Breast epithelium (tissue), 4 donors: ENCODE measurements at places on chromosomes 1 and 21.
A peak's percentile ranks its signal among the peaks of the same experiment; 100 is the strongest.

GRCh38 chr1:230366504-230366915, 59.6 kb downstream of the PGBD5 start:
- peaks cover 10% of the 10 kb centered on the region for H3K27me3 ChIP-seq
- no peaks in the 10 kb centered on the region for H3K4me1 ChIP-seq
- no peaks in the 10 kb centered on the region for H3K36me3 ChIP-seq
- no peak overlapping the region for H3K27ac ChIP-seq

- H3K27ac ChIP-seq = no peak overlapping the region
- no peak for DNase-seq
- H3K36me3 ChIP-seq = no peaks in the 10 kb centered on the region
These were observed 287.3 kb downstream of the PTPRU start for GRCh38 chr1:29523576-29523975.

GRCh38 chr1:223478606-223479005, 85.4 kb downstream of the CCDC185 start:
- H3K4me1 ChIP-seq = no peaks in the 10 kb centered on the region
- H3K27me3 ChIP-seq = no peaks in the 10 kb centered on the region
- no peaks in the 10 kb centered on the region for H3K36me3 ChIP-seq
- H3K4me3 ChIP-seq = no peak overlapping the region
- DNase-seq = no peak

- H3K4me3 ChIP-seq = no peak overlapping the region
- no peak for DNase-seq
- peak overlapping the region; percentile 71 for H3K27ac ChIP-seq
- no peaks in the 10 kb centered on the region for H3K27me3 ChIP-seq
- H3K4me1 ChIP-seq = no peaks in the 10 kb centered on the region
These were observed 36.5 kb downstream of the NGF start for GRCh38 chr1:115301438-115302020.

DNA sequence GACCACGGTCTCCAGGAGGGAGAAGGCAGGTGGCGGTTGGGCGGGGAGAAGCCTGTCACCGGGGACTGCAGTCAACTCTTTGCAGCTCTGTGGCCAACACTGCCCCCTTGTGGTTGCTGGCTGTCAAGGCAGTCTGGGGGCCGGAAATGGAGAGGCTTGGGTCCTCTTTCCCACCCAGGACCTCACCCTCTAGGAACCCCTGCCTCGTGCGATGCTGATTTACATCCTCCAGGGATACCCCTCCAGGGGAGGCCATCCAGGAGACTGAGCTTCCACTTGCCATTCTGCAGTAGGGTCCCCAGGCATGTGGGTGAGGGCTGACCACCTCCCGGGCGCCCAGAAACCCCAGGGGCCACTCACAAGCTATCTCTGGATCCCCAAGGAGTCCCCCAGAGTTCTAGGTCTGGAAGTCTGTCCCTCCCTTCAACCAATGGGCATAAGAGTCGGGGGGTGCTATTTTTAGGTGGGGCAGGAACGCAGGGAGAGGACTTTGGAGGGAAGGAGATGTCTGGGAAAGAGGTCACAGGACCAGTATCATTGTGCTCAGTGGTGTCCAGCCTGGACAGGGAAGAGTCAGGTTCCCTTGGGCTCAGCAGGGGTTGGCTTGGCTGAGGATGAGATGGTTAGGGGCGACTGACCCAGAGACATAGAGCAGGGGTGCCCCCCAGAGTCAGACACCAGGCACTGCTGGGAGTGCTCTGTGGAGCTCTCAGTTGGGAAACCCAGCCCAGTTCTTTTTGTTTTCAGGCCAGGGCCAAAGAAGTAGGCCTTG, 7.1 kb upstream of the GPR61 start:
- peak; percentile 79 for DNase-seq
- peak overlapping the region; percentile 43 for H3K27ac ChIP-seq
- H3K27me3 ChIP-seq = no peaks in the 10 kb centered on the region
- no peaks in the 10 kb centered on the region for H3K4me1 ChIP-seq

- no peak overlapping the region for H3K27ac ChIP-seq
- no peaks in the 10 kb centered on the region for H3K36me3 ChIP-seq
- no peak for DNase-seq
- H3K4me1 ChIP-seq = no peaks in the 10 kb centered on the region
- H3K27me3 ChIP-seq = no peaks in the 10 kb centered on the region
- no peak overlapping the region for H3K4me3 ChIP-seq
These were observed 1269.6 kb upstream of the ADGRL2 start for GRCh38 chr1:80531182-80531581.

DNA sequence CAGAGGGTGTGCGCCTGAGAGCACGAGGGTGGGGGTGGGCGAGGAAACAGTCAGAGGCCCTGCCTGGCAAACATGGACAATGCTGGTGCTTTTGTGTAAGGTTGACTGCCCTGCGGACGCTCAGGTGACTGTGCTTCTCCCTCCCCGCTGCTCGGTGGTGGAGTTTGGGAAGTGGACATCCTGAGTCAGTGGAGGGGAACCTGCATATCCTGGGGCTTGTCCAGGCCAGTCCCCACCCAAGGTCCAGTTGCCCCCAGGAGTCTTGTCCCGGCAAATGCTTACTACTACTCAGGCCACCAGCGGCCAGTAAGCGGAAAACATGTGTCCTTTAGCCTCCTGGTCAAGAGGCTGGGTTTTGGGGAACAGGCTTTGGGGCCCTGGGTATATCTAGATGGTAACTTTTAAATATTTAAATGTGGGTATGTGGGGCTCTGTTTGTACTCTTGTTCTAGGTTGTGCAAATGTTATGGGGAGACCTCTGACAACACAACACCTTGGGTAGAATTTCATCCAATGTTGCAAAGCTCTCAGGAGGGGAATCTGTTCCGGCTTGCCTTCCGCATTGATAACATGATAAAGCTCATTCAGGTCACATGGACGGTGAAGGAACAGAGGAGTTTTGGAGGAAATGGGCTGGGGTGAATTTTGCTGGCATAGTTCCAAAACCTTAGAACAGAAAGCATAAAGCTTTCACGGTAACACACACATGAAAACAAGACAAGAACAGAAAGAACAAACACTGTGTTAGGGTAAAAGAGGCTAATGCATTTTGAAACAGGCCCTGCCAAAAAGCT, 364.9 kb downstream of the PRDM2 start:
- H3K27me3 ChIP-seq = no peaks in the 10 kb centered on the region
- no peak overlapping the region for H3K4me3 ChIP-seq
- no peak for DNase-seq
- no peak overlapping the region for H3K27ac ChIP-seq
- H3K4me1 ChIP-seq = no peaks in the 10 kb centered on the region
- no peaks in the 10 kb centered on the region for H3K36me3 ChIP-seq

GRCh38 chr1:220928725-220929300, 49.6 kb downstream of the HLX start:
- H3K4me1 ChIP-seq = no peaks in the 10 kb centered on the region
- no peak overlapping the region for H3K27ac ChIP-seq
- no peak overlapping the region for H3K4me3 ChIP-seq
- no peaks in the 10 kb centered on the region for H3K27me3 ChIP-seq
- no peak for DNase-seq
- no peaks in the 10 kb centered on the region for H3K36me3 ChIP-seq

- no peaks in the 10 kb centered on the region for H3K27me3 ChIP-seq
- H3K27ac ChIP-seq = no peak overlapping the region
- no peak for DNase-seq
- no peaks in the 10 kb centered on the region for H3K4me1 ChIP-seq
- no peak overlapping the region for H3K4me3 ChIP-seq
These were observed 258.7 kb downstream of the DISC1 start for GRCh38 chr1:231885209-231885854.

- H3K4me3 ChIP-seq = no peak overlapping the region
- no peaks in the 10 kb centered on the region for H3K4me1 ChIP-seq
- no peak overlapping the region for H3K27ac ChIP-seq
- no peak for DNase-seq
These were observed 38.0 kb downstream of the EBNA1BP2 start for GRCh38 chr1:43134068-43134467.

DNA sequence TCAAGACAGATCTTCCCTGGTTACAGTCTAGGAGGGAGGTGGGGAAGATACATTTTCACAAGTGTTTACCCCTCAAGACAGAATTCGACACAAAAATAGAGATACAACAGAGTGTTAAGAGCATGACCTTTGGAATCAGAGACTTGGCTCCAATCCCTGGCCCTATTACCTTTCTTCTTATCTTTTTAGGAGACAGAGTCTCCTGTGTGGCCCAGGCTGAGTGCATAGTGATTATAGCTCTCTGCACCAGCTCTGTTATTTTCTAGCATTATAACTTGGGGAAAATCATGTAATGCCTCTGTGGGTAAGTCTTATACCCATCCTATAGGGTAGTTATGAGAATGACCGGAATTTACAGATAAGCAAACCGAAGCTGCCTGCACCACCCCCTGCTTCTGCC, 9.8 kb downstream of the NIPAL3 start:
- no peaks in the 10 kb centered on the region for H3K36me3 ChIP-seq
- no peak overlapping the region for H3K27ac ChIP-seq
- no peaks in the 10 kb centered on the region for H3K4me1 ChIP-seq
- H3K4me3 ChIP-seq = no peak overlapping the region
- no peak for DNase-seq

DNA sequence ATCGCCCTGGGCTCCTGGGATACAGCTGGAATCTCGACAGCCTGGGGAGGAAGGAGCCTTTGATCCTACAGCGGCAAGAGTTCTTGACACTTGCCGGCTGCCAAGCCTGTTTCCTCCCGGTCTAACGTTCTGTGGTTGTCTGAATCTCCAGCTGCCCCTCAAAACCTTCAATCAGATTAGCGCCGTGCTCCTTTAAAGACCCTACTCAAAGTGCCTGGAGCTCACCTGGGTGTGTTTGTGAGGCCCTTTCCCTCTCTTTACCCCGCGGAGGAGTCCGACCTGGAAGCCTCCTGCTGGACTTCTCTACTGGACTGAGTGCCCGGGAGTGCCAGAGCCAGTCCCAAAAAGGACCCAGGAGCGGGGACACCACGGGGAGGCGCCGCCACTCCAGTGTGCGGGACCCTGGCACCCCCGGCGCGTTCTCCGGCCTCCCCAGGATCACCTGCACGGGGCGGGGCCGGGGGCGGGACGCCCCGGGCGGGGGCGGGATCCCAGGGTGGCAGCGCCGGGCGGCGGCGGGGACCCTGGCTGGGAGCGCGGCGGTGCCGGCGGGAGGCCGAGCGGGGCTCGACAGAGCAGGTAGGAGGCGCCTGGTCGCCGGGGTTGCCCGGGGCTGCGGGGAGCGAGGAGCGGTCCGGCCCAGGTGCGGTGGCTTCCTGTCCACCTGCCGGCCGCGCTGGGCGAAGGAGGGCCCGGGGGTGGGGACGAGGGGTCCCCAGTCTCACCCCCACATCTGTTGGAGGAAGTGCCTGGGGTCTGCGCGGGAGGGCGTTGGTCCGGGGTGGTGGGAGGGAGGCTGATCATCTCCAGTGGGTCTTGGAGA, at the start of gene NCMAP:
Gene NCMAP, plus strand, starts transcription at position 497 of the 823 bp plus-strand sequence. CDS start 39,344 bp downstream, outside the sequence.
- peak within 1 kb of the TSS; percentile 60 for H3K4me3 ChIP-seq
- no peak for DNase-seq
- peaks cover 7% of the 10 kb centered on the region for H3K4me1 ChIP-seq
- H3K36me3 ChIP-seq = no peaks in the 10 kb centered on the region
- H3K27ac ChIP-seq = peak within 1 kb of the TSS; percentile 0
